ENCODE measurements at places on chromosomes 5 and 9.

DNA sequence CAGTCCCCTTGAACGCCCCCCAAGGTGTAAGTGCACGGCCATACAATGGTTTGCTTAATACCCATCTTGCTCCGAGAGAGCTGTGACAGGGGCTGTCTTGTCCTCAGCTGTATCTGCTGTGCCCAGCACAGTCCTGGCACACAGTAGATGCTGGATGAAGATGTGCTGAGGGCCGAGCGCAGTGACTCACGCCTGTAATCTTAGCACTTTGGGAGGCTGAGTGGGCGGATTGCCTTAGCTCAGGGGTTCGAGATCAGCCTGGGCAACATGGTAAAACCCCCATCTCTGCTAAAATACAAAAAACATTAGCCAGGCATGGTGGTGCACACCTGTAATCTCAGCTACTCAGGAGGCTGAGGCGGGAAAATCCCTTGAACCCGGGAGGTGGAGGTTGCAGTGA is 53.6 kb downstream of the C9orf50 start:
- DNase-seq, result no peak

DNA sequence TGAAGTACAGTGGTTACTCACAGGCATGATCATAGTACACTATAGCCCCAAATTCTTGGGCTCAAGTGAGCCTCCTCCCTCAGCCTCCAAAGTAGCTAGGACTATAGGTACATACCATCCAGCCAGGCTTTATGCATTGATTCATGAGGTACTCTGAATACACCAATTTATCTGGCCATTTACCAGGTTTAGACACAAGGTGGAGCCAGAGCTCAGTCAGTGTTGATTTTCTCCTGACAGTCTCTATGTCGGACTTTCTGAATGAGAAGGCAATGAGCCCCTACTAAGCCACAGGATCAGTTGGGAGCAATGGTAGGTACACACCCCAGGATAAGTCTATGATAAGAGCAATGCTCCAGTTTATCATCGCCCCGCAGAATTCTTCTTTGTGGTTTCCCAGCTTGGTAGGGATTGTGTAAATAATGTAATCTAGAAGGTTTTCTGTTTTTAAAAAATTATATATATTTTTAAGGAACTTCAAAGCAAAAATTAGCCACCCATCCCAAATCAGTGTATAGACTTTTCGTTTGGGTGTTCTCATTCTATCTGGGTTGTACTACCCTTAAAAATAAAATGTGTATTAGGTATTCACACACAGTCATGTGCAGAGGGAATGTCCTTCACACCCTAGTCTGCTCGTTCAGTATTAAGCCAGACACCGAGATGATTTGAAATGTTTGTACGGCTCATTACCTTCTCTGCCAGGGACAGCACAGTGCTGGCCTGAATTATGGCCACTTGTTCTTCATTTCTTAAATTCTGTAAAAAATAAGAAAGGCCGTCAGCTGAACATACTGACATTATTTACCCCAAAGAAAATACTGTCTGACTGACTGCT is 118.4 kb upstream of the DPYSL3 start:
- peak; percentile 80 for DNase-seq

GRCh38 chr5:169647566-169647965 is 10.5 kb downstream of the DOCK2 start:
- DNase-seq, result peak; percentile 30

DNA sequence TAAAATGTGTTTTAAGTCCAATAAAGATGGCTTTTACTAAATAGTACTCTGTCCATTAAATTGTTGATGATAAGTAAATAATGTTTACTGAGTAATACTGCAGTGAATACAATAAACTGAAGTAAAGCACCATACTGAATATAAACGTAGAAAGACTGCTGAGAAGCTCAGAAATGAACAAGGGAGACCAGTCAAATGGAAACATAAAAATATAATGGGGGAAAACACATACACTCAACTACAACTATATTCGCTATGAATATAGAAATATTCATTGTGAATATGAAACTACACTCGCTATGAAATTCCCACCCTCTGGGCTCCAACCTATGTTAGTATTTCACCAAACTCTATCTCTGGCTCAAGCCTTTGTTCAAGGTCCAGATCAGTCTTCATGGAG is 41.9 kb upstream of the UBQLN1 start:
- no peak for DNase-seq

DNA sequence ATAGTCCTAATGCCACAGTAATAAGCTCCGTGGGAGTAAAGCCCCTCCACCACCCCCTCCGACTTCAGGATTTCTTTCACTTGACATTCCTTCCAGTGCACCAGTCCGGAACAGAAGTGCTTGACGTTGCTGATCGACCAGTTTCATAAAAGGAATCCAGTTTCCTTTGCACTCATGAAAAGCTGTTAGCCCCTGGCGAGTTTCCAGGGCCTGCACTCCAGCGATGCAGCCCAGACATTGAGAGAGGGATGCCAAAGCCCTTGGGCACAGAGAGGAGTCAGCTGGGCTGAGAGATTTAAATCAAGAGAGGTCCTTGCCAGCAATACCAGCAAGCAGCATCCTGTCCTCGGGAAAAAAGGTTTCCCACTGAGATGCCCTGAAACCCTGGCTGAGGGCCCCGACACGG is 170.1 kb downstream of the GABBR2 start:
- DNase-seq, result no peak

- DNase-seq, result peak; percentile 75
These were observed 16.0 kb downstream of the CXXC5 start for GRCh38 chr5:139664086-139664693.

DNA sequence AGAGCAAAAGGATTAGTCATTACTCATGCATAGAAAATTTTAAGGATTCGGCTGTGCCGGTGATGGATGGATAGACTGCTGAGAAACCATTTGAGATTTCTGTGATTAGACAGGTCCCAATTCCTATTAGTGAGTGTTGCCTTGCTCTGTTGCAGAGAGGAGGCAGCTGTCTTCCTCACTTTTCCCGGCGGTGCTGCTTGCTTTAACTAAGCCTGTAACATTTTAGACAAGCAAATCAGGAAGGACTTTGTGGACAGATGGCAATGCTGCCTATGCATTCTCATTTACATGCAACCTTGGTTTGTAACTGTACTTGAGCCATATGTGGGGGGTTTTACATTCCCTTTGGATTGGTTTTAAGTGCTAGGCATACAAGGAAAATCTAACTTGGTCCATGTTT is 1176.3 kb downstream of the CDH18 start:
- DNase-seq, result no peak

DNA sequence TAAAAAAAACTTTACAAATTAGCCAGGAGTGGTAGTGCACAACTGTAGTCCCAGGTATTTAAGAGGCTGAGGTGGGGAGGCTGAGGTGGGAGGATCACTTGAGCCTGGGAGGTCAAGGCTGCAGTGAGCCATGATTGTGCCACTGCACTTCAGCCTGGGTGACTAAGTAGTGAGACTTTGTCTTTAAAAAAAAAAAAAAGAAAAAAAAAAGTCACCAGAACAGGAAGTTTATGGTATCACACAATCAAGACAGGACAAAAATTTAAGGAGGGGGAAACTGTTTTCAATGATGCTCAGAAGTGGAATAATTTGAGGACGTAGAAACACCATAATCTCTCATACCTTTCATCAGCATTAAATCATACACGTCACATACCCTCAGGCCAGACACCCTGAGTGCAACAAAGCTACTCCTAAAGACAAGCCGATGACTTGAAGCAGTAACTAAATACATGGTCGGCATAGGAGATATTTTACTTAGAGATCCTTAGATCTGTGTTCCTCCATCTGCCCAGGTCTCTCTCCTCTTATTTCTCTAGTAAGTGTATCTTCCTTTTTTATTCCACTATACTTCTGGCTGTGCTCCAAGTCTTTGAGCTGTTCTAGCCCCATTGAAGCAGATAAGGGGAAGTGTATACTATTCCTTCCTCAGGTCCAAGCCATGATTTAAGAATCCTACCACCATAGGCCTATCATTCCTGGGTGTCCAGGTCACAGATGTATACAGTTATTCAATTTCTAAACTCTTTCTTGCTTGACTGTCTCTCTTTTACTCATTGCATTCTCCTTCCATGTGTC is 91.3 kb upstream of the APC start:
- peak; percentile 7 for DNase-seq

GRCh38 chr5:79555418-79555817 is 41.5 kb upstream of the HOMER1 start:
- no peak for DNase-seq

- no peak for DNase-seq
These were observed 193.1 kb downstream of the HSD17B3 start for GRCh38 chr9:96108691-96109380.

DNA sequence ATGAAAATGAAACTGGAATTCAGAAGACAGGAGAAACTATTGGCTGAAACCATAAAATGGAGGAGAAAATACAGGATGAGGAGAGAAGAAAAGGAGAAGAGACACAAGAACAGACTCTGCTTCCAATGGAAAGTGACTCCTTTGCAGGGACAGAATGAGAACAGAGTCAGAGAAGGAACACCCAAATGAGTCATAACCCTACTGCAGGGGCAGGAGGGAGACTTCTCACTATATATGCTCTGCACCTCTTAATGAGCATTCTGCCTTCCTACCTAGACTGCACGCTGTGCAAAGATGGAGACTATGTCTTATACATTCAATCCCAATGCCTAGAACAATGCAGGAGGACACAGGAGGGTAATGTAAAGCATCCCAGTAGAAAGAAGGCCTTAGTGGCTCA is 2.1 kb downstream of the SAXO1 start:
- no peak for DNase-seq

DNA sequence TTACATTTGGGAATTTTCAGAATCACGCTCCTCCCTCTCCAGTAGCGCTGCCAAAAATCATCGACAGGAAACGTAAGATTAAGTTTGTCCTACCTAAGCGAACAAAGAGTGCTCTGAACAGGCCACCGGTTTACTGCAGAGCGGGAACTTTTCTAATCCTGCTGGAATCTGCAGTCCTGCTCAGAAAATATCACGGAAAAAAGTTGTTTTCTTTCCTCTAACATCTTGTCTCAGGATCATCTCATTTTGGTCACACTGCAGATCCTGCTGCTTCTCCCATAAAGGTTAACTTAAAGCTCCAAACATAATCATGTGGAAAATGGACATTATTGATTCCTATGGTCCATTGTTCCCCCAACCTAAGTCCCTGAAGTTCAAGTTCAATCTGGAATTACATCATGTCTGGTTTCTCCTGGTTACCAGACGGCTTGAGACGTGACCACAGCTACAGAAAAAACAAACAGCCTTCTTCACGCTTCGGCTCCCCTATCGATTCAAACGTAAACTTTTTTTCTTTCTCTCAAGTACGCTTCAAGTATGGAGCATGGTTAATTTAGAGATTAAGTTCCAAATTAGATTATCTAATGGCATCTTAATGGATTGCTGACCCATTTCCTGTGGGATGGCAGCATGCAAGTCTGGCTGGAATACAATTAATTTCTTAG is 217.6 kb downstream of the NFIB start:
- DNase-seq, result no peak
